ENCODE measurements at places on chromosomes 1 and 21.

- no peak for DNase-seq
Observed at GRCh38 chr1:21066356-21067012, 110.2 kb downstream of the EIF4G3 start.

DNA sequence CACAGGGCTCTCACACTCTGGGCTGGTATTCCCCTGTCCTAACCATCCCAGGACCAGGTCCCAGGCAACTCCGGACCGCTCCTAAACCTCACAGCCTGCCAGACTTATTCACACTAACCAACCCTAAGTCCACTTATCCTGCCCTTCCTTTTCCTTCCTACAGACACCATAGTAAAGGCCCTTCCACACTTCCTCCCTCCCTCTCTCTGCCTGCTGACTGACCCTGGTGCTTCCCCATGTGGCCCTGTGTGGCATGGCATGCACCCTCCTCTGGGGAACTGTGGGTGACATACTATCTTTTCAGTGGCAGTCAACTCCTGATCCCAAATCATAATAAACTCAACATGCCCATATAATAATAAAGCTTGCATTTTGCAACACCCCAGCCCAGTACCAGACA, 155.1 kb upstream of the DNAH14 start:
- no peak for DNase-seq

DNA sequence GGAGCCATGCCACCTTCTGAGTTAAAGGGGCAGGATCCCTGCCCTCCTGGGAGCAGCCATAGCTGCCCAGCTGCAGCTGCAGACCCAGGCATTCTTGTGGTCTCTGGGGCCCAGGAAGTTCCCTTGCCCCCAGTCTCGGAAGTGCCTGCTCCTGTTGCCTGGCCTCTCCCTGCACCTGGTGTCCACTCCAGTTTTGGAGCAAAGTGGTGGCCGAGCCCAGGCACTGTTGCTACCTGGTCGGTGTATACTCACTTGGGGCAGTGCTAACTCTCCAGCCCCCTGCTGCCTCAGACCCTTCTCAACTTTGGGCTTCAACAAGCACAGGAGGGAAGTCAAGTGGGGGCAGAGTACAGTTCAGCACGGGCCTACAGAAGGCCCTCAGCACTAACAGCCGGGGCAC, 352.9 kb upstream of the NCAM2 start:
- DNase-seq = no peak

- peak; percentile 97 for DNase-seq
Observed at GRCh38 chr1:145957443-145958319, at the start of gene LIX1L. TSS of gene LIX1L (minus strand) at chr1:145958017. CDS start at chr1:145957927, 90 bp downstream.

DNA sequence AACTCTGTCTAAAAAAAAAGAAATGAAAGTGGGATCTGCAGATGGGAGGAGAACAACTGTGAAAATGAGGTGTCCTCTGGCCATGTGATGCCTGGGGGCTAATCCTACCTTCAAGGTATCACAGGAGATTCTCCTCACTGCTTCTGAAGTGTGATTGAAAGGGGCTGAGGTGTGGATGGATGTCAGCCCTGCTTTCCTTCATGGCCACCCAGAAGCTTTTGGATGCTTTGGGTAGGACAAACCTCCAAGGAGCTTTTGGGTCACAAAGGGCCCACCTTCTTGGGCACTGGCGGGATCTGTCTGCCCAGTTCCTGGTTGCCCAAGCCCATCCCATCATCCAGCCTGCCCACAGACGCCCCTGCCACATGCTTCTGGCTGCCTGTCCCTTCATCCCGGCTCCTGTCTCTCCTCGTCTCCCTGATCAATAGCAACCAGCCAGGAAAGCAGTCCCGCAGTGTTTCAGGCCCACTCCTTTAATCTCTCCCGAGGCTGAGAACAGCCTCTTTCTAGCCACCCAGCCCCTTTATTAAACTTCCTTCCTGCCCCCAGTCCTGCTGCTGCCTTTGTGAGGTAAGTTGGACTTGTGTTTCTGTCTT, 87.2 kb downstream of the MAN1C1 start:
- no peak for DNase-seq

GRCh38 chr1:19597496-19598309, 46.4 kb upstream of the NBL1 start:
- DNase-seq = peak; percentile 48

DNA sequence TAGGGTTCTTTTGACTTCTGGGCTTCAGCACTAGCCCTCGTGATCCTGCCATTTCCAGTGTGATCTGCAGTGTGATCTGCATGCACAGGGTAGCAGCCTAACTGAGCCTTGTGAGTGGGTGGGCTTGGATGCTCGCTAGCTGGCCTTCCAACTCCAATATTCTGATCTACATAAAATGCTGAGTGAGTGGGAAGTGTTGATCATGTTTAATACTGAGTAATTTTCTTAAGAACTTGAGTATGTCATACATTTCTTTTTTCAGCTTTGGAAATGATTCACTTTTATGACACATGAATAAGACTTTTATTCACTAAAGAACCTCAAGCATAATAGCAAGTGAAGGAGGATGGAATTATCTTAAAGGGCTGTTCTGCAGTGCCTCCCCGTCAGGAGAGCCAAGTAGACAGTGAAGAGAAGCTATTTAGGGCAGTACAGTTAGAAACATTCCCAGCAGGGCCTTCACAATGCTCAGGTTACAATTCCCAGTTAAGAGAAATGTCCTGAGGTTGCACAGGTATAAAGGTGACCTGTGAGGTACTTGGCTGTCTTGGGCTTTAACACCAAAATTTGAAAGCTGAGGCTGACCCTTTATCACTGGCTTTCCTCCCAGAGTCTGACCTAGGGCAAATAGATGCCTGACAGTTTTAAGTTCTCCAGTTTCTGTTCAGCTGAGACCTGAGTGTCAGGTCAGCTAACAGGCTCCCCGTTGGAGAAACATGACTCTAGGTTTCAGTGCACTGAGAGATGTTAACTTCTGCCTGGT, 29.1 kb upstream of the LRRC8C start:
- DNase-seq = no peak

DNA sequence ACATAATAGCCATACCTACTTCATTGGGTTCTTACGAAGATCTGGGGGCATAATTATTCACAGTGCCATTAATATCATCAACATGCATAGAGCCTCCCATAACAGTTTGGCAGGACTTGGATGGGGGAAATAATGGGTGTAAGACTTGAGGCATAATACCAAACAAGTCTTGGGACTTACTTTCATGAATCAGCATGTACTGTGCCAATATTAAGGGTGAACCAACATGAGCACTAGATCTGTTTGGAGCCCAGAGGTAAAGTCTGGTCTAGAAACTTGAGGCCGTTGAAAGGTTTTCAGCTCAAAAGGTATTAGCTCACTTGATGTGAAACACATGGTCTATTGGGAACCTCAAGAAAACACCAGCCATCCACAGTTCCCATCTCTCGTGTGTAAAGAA, 56.7 kb upstream of the ZC3H11B start:
- DNase-seq = no peak

DNA sequence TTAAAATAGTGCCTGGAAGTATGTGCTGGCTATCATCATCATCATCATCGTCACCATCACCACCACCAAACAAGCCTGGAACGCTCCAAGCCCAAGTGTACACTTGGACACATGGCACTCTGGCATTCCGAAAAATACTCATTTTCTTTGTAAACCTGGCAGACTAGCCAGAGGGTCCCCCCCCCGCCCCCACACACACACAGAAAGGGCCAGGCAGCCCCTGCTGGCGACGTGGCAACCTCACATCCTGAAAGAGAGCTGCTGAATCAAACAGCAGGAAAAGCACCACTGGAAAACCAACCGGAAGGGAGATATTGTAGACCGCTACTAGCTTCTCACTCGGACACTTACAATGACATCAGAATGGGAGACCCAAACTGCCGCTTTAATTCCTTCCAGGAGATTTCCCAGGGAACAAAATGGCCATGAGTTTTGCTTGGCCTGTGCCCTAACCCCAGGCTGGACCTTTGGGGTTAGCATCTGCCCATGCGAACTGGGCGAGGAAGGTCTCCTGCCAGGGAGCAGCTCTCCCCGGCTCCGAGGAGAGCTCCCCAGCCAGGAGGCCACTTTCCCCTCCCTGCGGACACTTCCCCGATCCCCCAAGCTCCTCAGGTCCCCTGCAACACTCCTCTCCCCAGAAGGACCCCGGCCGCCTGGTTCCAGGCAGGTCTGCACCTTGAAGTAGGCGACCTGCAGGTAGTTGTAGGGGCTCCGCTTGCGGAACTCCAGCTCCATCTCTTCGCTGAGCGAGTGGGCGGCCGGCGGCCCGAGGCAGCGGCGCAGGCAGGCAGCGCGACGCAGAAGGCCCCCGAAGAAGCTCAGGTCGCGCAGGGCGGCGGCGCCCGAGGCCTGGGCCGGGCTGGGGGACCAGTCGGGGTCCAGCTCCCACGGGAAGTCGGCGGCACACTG, 742 bp downstream of the P3H1 start:
- peak; percentile 64 for DNase-seq

- DNase-seq = no peak
Observed at GRCh38 chr1:165287329-165287728, 69.2 kb downstream of the LMX1A start.
